Stimulated activated CD4-positive, alpha-beta T cell treated with anti-CD3 and anti-CD28 coated beads, Interleukin-1b, Interleukin-23, amount 100 ng/mL, for 48 hours (primary cell): ENCODE measurements at places on chromosomes 5 and 9.
A peak's percentile ranks its signal among the peaks of the same experiment; 100 is the strongest.

- DNase-seq: peak; percentile 87
Observed at GRCh38 chr5:175652741-175653663, 4.9 kb upstream of the HRH2 start.

GRCh38 chr5:155726267-155726666 is 600.7 kb upstream of the SGCD start:
- no peak for DNase-seq

- peak; percentile 63 for DNase-seq
Observed at GRCh38 chr9:100028201-100028784, 70.5 kb downstream of the ERP44 start.

DNA sequence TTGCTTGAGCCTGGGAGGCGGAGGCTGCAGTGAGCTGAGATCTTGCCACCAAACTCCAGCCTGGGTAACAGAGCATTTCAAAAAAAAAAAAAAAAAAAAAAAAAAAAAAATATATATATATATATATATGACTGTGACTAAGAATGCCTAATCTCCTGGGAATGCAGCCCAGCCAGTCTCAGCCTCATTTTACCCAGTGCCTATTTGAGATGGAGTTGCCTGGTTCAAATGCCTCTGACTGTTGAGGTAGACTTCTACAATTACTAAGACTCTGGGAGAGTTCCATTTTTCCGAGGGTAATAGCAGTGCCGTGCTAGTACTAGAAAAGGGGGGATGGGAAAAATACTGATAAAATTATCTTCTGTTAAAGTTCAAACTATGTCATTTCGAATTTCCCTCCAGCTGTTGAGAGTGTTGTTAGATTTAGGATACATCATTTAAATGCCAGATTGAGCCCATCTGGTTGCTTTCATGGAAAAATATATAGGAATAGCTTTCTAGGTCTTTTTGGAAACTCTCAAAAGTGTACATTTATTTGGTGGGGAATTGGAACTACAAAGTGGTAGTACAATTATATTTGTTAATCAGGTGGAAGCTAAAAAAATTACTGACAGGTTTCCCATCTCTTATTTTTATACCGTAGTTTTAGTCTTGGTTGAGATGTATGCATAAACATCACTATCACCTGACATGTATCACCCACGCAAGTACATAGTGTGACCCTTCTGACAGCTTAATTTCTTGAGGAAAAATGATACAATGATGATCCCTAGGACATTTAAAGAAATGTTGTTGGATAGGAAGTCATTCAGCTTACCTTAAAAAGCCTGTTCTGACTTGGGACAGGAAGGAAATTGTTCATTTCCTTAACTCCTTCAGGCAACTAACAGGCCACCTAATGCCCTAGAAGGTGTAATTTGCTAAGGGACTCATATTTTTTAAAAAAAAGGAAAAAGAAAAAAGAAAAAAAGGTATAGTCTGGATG is 214.9 kb downstream of the ADAMTSL1 start:
- DNase-seq: no peak

GRCh38 chr9:120683150-120683549 is 31.1 kb downstream of the MEGF9 start:
- no peak for DNase-seq

- DNase-seq: no peak
Observed at GRCh38 chr9:99193466-99193821, 28.3 kb downstream of the ALG2 start.

DNA sequence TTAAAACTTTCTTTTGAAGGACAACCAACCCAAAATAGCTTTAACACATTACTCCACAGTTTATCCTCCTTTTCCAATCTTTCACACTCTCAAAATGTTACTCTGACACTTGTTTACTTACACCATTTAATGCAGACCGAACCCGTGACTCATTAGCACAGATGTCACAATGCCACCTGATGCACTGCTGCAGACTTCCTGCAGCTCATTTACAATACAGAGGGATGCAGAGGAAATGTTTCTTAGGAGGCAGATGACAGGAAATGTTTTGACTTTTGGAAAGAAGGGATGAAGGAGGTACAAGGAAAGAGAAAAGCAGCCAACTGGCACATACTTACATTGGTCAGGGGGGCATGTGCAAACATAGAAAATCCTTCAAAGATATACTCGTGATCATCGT is 39.0 kb downstream of the DROSHA start:
- no peak for DNase-seq

DNA sequence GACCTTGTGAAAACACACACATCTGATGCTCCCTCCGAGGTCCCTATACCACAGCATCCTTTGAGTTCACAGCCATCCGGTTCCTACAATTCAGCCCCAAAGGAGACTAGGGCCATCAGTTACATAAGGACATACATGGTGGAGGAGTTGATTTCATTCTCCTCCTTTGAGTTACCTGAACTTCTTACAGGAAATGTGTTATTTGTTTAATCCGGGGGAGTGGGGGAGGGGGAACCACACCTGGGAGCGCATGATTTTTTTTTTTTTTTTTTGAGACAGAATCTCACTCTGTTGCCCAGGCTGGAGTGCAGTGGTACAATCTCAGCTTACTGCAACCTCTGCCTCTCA is 30.7 kb downstream of the SEMA4D start:
- no peak for DNase-seq

DNA sequence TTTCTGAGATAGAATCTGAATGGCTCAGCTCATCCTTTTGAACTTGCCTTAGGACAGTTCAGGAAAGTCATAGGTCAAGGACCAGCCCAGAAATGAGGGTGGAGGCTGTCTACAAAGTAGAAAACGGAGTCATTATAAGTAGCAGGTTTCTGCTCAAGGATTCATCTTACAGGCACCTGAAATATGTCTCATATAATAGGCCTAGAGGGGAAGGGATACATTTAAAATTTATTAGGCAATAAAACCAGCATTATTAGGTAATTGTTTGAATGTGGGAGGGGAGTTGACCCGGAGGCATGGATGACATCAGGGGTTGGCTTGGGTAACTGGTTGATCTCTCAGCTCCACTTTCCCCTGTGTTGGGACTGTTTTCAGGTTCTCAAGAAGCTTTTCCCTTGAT is 11.9 kb upstream of the GALNT10 start:
- DNase-seq: no peak

- DNase-seq: no peak
Observed at GRCh38 chr9:93852728-93853127, 102.4 kb downstream of the BARX1 start.

DNA sequence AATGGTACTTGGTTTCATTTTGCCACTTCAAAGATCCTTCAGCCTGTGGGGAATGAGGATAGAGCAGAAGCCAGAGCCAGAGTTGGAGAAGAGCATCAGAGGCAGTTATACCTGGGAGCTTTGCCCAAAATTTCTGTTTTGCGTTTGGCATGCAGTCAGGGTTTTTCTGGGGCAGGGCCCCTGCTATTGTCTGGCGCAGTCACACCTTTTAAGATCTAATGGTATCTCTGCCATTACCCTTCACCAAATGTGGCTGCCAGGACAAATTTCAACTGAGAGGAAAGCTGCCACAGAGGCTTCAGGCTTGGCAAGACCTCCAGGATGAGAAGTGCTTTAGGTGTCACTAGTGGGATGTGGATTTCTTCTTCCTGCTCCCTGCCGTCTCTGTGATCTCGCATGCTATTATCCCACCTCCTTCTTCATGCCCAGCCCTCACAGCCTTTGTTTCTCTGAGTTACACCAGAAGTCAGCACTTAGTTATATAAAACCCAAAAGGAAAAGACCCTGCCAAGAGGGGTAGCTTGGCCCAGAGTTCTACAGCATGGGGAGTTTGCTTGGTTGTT is 357.0 kb downstream of the TLE4 start:
- DNase-seq: no peak

DNA sequence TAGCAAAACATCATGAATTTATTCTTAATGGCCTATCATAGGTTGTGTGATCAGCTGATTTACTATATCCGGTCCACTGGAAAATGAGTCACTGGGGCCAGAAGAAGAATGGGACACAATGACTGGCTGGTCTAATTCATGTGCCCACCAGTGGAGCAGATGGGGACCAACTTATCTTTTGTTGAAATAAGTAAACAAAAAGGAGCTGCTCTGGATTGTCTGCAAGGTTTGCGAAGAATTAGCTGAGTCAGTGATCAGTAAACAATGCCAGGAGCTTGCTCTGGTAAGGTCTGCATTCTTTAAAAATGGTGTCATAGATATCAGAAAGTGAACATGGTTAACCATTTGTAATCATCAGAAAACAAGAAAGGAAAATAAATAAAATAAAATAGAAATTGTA is 128.0 kb downstream of the RASEF start:
- DNase-seq: no peak

- no peak for DNase-seq
Observed at GRCh38 chr5:38546691-38547146, 9.7 kb downstream of the LIFR start.

GRCh38 chr5:149156435-149157083 is 15.3 kb downstream of the ABLIM3 start:
- DNase-seq: no peak

GRCh38 chr5:136311999-136312398 is 53.3 kb downstream of the TRPC7 start:
- DNase-seq: no peak

DNA sequence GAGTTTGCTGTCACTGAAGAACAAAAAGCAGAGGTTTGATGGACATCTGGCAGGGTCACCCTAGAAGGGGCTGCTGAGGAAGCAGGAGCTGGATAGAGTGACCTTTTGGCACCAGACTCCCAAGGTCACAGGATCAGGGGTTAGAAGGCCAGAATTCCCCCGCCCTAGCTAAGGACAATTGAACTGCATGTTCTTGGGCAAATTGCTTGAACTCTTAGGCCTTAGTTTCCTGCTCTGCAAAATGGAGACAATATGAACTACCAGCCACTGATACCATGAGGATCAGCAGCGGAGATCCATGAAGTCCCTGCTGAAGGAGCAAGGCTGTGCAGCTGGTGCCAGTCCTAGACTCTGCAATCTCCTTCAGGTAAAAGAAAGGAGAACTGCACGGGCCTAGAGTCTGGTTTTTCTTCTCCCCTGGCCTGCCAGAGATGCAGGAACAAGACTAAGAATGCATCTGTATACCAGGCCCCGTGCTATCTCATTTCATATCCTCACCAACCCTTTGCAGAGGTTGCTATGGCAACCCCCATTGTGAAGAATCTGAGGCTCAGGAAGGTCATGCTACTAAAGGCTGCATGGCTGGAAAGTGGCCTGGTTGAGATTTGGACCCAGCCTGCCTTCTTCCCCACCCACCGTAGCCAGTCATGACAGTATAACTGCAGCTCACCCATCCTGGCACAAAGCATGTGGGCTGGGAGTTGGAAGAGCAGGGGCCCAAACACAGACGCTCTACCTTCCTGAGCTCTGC is 33.7 kb downstream of the CAMK2A start:
- no peak for DNase-seq

DNA sequence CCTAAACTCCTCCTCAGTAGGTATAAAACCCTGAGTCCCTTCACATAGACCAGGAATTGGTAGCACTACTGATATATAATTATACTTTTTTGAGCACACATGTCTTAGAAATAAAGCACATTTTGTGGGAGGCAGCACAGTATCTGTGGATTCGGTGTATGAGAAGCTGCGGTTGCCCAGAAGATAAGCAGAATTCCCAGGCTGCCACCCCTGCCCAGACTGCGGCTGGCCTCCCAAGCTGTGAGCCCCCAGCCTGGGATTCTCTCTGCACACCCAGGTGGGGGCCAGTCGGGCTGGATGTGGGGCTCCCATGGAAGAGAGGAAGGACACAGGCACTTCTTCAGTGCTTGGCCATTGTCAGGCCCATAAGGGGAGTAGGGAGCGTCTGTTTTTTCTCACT is 25.6 kb upstream of the ANGPTL2 start:
- no peak for DNase-seq

DNA sequence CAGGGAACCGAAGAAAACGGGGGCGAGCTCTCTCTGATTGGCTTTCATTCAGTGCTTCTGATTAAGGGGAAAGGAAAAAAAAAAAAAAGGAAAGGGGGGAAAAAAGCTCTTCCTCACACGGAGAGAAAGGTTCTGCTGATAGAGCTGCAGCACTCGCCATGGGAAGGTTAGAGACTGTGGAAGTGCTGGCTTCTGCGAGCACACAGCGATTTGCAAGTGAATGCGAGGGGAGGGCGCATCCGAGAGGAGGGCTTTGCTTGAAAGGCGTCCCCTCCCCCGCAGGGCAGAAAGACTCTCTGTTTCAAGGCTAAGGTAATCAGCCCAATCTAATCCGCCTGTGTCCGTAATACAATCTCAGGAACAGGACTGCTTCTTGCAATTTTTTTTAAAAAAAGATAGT is at the start of gene CDH10:
CDH10 (minus strand) TSS at position 218 of the 400 bp plus-strand sequence. CDS start 51,488 bp downstream, outside the sequence.
- no peak for DNase-seq

GRCh38 chr5:148152781-148153180 is 15.6 kb upstream of the SPINK14 start:
- no peak for DNase-seq

DNA sequence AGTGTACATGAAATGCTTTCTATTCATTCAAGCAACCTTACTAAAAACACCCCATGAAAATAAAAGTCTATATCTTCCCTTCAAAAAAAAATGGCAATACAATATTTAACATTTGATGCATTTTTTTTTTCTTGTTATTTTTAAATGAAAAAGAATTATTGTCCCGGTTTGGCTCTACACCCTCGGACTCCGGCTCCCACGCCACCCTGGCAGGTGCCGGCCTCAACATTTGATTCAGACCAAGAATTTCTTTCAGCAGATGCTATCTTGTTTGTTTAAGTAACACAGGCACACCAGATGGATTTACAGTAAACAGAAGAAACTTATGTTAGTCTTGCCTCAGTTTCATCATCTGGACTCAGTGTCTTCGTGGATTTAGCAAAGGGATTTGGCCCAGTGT is 146.8 kb downstream of the PRKACG start:
- DNase-seq: no peak

DNA sequence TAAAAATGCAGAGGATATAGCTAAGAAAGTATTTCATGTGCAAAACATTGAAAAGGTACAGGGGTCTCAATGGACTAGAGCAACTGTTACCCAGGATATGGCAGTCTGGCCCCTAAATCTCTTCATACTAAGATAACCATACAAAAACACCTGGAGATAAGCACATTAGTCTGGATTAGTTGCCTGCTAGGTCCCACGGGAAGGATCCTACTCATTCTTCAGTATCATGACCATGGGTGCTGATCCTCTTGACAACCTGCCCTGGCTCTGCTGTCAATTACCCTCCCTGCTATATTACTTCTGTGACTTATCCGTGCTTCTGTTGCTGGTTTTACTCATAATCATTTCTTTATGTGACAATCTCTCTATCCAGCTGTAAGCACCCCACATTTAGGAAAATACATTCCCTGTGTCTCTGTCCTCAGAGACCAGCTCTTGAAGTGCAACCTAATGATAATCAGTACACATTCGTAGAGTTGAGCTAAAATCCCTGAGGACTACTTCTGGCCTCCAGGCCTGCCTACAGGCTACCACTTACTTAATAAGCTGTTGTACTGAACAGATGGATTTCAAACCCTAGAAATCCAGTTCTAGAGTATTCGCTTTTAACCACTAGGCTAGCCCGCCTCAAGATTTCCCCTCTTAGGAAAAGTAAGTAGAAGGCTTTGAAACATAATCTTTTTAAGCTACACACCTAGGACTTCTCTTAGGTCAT is 190.5 kb upstream of the OR13F1 start:
- DNase-seq: no peak
